ENCODE measurements at places on chromosomes 4 and X. TPM values are rescaled to one million over a fixed set of nuclear protein-coding genes. Genes with fewer than 3 reads are reported as not detected.

DNA sequence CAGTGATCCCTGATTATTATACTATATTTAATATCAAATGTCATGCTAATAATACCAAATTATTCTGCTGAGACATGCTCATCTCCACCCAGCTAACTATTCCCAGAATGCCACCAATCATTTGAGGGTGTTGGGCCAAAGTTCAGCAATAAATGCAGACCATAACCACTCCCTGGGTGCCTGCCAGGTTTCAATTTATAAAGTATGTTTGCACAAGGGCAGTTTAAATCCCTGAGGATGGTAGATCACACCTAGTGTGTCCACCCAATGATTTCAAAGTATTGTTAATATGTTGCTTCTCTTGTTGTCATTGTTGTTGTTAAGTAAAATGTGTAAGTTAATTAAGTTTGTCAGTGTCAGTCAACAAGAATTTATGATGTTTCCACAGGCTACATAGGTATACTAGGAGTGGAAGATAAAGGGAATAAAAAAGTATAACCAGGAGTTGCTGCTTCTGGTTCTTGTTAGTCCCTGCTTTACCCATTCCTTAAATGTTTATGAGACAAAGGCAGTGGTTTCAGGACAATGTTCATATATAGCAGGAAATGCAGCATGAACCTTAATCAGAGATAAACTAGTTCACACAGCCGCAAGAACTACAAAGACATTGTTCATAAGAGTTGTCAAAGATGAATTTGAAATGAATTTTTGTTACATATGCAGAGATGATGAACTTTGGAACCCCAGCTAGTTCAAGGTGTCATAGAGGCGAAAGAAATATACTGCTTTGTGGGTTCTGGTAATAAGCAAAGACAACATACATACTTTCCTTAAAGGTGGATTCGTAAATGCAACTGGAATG is 25.5 kb downstream of the HPGD start:
- no peak for ATAC-seq

UBQLN2 gene
- total RNA-seq, result 31.9 TPM

GRCh38 chr4:143667461-143667860 is 33.0 kb downstream of the FREM3 start:
- no peak for ATAC-seq

GRCh38 chrX:153765138-153766079 is 1.4 kb downstream of the PLXNB3 start:
- ATAC-seq, result no peak

PARM1 gene
- total RNA-seq, result 1.8 TPM
